ENCODE measurements at places on chromosomes 2 and 18.

DNA sequence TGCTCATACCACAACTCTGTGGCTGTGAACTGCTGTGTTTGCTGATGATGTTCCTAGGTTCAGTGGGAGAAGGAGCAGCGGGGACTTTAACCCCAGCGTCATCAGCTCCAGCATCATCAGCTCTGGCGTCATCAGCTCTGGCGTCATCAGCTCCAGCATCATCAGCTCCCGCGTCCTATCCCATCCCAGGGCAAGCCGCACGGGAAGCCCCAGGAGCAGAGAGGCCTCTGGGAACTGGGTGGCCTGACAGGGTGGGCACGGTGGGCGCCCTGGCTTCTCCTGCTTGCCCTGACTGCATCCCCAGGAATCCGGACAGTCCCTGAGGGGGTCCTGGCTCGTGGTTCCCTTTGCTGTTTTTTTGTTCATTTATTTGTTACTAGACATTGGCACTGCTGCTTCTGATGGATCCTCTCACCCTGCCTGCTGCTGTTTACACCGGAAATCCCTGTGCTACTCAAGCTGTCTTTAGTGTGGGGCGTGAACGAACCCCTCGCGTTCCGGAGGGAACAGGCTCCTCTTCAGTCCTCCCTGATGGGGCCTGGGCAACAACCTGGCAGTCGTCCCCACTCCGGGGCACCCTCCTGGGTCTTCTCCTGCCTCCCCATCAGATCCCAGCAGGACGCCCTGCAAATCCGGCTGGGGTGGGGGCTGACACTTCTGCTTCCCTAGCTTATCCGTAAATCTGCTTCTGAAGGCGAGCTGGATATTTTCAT lies 67.1 kb upstream of the PXDN start:
- no peak for DNase-seq

DNA sequence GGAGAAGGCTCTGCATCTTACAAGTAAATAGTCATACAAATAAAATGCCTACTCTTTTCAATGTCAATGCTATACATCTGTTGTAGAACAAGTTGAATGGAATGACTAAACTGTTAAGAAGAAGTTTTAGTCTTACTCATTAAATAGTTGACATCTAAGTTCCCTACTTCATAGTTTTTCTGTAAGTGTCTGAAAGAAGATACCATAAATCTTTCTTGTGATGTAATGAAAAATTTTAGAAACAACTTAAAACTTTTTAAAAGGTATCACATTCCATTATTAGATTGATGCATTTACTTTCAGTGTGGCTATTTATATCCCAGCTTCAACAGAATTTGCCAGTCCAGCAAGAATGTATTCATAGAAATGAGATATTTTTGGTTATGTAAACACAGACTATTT lies 185.2 kb upstream of the EPC2 start:
- DNase-seq, result no peak

DNA sequence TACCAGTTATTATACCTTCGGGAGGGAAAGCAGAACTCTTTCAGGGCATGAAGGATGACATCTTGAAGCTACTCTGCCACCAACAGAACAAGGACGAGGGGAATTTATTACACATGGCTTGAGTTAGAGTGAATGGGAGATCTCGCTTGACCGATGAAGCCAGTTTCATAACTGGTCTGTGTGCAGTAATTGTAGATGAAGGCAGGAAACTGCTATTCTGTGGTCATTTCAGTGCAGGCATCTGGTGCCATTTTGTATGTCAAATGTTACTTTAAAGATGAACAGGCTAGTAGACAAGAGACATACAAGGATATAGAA lies 20.5 kb downstream of the GREB1 start:
- DNase-seq, result no peak

DNA sequence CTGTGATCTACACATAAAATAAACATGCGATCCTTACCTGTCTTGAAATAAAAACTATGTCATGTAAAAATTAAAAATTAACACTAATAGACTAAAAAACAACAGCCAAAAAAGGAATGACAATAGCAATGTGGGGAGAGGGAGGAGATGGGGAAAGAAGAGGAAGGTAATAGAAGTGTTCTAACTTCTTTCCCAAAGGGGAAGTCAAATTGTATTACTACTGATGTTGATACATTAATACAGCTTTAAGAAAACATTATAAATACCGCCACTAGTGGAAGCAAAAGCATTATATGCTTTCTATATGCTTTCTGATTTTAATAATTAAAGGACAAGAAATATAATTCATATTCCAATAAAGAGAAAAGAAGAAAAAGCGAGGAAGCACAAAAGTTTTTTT lies 22.2 kb downstream of the ZNF516 start:
- no peak for DNase-seq

GRCh38 chr2:239327536-239328350 lies 73.1 kb downstream of the HDAC4 start:
- no peak for DNase-seq

DNA sequence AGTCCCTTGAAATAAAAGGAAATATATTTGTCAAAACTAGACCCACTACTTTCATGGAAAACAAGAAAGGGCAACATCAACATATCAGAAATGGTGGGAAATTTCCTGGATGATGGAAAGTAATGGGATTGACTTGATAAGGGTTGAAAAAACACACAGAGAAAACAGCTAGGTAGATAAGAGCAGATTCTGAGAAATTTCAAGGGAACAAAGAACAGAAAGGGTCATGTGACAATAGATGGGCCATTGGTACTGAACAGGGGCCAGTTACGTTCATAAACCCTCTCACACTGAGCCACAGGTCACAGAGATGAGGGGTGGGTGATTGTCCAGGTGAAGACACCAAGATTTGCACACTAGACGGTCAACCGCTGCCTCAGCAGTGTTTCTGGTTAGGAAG lies 98.7 kb downstream of the QPCT start:
- no peak for DNase-seq

DNA sequence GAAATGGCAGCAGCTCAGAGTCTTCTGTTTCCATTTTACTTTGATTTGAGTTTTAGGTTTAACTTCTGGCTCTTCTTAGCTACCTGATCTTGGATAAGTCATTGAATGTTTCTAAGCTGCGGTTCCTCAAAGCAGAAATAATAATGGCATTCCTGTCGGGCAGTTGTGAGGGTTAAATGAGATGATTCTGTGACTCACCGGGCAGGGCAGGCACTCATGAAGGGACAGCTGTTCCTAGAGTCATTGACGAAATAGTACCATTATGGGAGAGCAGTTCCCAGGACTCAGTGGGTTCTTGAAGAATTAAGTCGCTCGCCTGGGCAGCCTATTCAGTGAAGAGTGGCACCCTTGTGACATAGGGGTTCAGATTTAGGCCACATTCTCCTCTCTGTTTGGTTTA lies 10.3 kb downstream of the TRIB2 start:
- DNase-seq, result no peak

DNA sequence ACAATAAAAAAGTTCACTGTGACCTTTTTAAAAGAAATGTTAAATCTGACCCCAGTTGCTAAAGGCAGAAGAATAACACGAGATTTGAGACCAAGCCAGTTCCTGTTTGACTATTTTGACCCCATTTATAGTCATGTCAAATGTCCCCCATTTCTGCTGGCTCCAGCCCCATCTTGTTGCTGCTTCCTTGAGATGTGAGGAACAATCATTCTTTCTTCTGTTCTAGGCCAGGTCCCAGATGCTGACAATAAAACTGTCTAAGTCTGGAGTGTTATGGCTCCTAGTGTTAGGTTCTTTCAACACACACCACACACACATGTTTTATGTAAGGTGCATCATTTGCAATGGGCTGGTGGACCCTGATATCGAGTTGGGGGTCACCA lies 92.0 kb upstream of the CYP1B1 start:
- DNase-seq, result no peak

- DNase-seq, result no peak
Observed at GRCh38 chr2:24125956-24126355, 2.7 kb downstream of the FAM228B start.

DNA sequence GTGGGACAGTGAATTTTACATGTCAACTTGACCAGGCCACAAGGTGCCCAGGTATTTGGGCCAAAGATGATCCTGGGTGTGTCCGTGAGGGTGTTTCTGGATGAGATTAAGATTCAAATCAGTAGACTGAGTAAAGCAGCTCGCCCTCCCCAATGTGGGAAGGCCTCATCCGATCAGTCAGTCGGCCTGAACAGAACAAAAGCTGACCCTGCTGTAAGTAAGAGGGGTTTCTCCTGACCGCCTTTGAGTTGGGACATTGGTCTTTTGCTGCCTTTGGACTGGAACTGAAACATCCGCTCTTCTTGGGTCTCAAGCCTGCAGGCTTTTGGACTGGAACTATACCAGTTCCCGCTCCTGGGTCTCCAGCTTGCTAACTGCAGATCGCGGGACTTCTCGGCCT lies 233.3 kb downstream of the KLHL29 start:
- no peak for DNase-seq

GRCh38 chr18:4599312-4599711 lies 144.2 kb upstream of the DLGAP1 start:
- DNase-seq, result no peak

DNA sequence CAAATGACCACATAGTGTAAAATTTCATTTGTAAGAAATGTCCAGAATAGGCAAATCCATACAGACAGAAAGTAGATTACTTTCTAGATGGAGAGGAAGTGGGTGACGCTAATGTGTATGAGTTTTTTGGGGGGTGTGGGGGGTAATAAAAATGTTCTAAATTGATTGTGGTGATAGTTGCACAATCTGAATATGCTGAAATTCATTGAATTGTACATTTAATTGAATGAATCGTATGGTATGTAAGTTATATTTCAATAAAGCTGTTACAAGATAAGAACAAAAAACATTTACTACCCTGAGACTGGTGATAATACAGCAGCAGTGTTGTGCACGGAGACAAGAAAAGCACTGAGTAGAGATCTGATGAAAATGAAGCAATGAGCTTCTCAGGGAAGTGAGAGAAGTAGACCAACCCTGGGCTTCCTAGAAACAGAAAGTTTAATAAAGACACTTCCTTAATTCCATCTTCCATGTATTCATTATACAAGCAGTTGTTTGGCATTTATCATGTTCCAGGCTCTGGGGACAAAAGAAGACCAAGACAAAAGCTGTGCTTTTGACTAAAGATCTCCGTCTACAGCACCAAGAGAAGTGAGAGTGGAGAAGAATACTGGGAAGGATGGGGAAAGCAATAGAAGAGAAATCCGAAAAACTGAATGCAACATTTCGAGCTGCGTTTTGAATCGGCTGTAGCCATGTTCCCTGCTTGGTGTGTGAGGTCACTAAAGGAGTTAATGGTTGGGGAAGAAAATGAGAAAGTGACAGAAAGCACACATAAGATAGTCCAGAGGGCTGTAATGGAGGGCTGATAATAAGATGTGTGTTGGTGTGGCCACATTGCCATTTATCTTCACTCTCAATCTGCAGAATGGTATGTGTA lies 1.8 kb upstream of the PDE11A start:
- DNase-seq, result no peak

DNA sequence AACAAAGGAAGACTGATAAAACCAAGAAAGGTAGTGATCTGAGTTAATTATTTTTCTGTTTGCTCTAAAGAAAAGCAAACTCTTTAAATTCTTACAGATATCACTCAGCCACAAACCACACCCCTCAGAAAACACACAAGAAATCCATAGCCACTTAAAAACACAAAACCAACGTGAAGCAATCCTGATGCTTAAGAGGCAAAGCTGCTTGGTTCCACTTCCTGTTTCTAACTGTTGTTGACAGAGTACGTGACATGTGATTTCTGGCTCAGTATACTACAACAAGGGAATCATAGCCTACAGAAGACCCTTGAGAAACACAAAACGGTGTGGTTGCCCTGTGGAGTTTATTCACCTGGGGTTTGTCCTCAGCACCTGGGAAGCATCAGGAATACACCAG lies 240.9 kb upstream of the APCDD1 start:
- no peak for DNase-seq

- no peak for DNase-seq
Observed at GRCh38 chr18:30582078-30582477, 460.5 kb downstream of the DSC3 start.

DNA sequence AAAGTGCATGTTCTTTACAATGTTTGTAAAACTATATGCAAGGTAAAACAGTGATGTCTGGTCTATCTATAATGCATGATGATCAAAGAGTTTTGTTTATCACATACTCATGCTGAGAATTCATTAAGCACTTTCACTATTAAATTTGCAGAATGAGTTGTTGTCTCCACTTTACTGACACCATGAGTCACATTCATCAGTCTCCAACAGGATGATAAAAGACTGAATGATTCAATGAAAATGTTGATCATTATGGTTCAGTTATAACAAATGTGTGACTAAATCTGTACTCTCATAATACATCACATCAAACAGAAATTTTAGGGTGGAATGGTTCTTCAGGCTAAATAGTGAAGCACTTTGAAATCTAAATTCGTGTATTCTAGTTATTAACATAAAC lies 129.0 kb downstream of the ERBB4 start:
- no peak for DNase-seq

- DNase-seq, result no peak
Observed at GRCh38 chr2:28927469-28927868, 33.0 kb downstream of the WDR43 start.

DNA sequence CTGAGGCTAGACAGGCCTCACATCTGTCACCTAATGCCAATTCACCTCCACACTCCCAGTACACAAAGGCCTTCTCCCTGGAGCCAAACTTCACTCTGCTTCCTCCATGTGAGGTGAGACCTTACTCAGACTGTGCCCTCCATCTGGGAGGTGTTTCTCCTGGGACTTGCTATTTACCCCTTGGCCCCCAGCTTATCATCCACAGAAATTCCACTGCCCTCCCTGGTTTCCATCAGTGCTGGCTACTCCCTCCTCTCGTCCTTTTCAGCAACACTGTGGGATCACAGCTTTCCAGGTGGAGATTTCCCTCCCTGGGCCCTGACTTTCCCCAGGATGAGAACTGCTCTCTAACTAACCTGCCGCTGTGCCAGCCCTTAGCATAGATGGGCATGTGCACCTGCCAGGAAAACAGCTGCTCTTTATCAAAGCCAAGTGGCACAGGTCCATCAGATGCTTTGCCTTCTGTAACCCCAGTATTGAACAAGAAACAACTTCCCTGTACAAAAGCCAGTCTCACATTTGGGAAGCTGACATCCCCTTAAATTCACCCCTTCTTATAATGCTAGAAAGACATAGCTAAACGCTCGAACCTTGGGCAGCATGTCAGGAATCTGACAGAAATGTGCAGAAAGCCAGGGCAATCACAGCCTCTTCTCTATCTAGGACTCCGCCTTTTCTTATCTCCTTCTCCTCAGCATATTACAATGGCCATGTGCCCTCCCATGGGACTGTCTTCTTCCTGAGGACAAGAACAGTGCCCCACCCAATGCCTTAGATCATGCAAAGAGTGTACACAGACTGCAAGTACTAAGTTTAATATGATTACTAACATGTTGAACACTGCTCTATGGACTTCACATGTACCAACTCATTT lies 535.5 kb upstream of the ID2 start:
- peak; percentile 54 for DNase-seq

DNA sequence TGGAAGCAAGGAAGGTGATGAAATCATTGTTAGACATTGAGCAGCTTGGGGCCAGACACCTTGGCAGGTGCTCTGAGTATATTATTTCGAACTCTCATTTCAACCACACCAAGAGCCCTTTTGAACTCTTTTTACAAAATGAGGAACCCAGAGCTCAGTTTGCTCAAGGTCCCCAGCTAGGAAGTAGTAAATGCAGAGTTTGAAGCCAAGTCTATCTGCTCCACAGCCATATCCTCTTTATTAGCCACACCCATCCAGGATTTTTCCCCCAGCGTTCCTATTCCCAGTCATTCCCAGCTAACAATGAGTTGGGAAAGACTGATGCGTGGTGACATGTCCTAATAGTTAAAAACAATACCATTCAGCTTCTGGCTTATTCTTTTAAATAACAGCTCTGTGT lies 40.2 kb downstream of the SEMA4F start:
- DNase-seq, result no peak
